ENCODE measurements at places on chromosomes 11 and 22. TPM values are rescaled to one million over a fixed set of nuclear protein-coding genes. Genes with fewer than 3 reads are reported as not detected.
A peak's percentile ranks its signal among the peaks of the same experiment; 100 is the strongest.

The MMP10 gene
- 0.83 TPM for total RNA-seq

The OR8G5 gene
- not detected for total RNA-seq

The CEND1 gene
- 12.6 TPM for total RNA-seq

The TRIM34 gene
- total RNA-seq = 4.2 TPM

The SLC5A12 gene
- not detected for total RNA-seq

The OR8U1 gene
- not detected for total RNA-seq

The KREMEN1 gene
- 0.62 TPM for total RNA-seq

The GGTLC3 gene
- not detected for total RNA-seq

The MMP27 gene
- total RNA-seq = not detected

The APOBEC3H gene
- total RNA-seq = not detected

- no peak for DNase-seq
These were observed 9.0 kb downstream of the RPL27A start for GRCh38 chr11:8691601-8692000.

- DNase-seq = no peak
These were observed 269.3 kb upstream of the MPPED2 start for GRCh38 chr11:30855383-30856006.

DNA sequence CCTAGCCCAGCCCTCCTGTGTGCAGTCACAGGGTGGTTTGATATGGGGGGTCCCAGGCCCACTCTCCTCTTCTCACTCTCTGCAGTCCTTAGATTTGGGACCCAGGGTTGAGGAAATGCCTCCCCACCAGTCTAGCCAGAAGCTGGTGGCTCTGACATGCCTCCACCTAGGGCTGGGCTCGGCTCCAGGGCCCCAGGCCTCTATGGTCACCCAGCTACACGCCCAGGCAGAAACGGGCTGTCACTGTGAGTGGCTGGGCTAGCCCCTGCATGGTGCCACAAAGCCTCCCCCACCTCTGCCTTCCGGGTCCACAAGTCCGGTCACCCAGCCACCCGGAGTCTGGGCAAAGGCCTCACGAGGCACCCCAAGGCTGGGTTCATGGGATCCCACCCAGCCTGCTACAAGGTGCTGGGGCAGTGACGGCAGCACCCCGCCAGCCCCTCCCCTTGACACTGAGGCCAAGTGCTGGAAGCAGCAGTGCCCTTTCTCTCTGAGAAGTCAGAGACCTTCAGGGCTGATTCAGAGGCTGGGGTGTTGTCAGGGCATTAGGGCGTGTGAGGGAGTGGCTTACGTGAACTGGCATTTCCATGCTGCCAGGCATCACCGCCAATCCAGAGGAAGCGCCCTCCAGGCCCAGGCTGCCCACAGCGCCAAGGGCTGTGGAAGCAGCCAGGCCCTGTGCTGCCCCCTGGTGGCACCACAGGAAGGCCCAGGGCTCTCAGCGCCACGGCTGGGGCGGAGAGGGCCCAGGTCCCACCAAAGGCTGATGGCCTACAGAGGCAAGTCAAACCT, 638 bp upstream of the PITPNM1 start:
- DNase-seq = peak; percentile 85

- no peak for DNase-seq
These were observed 95.9 kb downstream of the MIAT start for GRCh38 chr22:26753125-26753862.

DNA sequence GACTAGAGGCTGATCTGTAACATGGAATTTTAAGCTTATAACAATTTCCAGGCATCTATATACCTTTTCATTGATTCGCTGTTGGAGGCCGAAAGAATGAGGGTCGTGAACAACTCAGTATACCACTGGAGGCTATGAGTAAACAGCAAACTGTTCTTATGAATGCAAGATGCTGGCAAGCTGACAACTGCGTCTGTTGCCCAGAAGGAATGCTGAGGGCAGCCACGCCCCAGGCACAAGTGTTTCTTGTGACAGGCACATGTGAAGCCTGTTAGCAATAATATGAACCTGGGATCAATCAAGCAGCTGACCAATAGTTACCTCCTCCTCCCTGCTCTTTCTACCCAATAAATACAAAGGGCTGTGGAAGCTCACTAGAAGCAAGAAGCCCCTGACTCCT, 15.3 kb downstream of the RTCB start:
- DNase-seq = no peak

DNA sequence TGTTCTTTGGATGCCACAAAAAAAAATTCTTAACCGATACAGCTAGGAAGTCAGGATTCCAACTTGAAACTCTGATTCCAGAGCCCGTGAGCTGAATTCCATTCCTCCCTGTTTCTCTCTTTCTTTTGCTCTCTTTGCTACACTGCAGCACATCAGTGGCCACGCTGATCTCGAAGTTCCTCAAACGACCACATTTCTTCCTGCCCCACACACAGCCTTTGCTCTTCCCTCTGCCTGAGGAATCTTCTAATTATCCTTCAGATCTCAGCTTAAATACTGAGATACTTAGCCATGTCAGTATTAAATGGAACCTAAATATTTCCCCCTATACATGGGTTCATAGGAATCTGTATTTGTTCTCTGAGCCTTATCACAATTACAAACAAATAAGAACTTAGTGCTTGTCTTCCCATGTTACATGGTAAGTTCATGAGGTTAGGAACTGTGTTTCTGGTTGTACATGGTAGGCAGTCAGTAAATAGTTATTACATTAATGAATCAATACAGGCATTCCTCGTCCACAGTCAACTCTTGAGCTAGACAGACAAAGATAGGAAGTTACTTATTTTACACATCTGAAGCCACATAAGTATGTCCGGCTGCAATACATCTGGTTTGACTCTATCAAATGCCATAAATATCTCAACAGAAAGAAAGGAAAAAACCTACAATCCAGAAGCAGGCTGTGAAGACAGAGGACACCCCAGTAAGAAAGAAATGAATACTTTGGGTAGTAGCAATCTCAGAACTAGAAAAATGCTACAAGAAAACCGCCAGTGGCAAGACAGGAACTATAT, 86.6 kb downstream of the MAML2 start:
- no peak for DNase-seq

- DNase-seq = no peak
These were observed 1.3 kb upstream of the RFPL2 start for GRCh38 chr22:32205974-32206773.

DNA sequence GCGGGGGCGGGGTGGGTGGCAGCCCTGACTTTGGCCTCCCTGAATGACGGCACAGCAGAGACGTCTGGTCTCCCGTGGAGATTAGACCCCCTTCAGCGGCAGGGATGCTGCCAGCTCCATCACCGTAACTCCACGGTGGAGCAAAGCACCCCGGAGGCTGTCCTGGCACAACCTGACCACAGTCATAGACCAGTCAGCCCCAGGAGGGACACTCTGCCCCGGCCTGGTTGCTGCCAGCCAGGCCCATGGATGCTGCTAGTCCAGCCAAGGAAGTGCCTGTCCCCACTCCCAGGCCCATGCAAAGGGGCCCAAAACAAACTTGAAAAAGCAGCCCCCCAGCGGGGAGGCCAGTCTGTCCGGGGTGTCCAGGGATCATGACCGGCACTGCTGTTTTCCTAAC, 11.5 kb upstream of the ANO1 start:
- no peak for DNase-seq

DNA sequence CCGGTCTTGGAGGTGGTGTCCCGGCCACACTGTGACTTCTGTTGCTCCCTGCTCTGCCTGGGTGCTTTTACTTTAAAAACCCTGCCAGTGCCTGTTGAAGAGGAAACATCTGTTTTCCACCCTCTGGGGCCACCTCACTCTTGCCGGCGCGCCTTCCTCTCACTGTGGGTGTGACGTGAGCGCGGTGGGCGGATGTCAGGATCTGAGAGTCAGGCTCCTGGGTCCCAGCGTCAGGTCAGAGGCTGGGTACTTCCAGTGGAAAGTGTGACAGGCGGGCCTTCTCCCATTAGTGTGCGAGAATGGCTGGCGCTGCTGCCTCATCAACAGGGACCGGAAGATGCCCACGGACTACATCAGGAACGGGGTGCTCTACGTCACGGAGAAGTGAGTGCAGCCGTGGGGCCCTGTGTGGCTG, 54.2 kb downstream of the GRAMD4 start:
- no peak for DNase-seq

- no peak for DNase-seq
These were observed 46.6 kb upstream of the LRRC55 start for GRCh38 chr11:57135020-57135751.

- no peak for DNase-seq
These were observed 36.5 kb downstream of the MADD start for GRCh38 chr11:47306484-47306844.

GRCh38 chr22:22811016-22812009, 76.3 kb upstream of the IGLL5 start:
- DNase-seq = no peak

DNA sequence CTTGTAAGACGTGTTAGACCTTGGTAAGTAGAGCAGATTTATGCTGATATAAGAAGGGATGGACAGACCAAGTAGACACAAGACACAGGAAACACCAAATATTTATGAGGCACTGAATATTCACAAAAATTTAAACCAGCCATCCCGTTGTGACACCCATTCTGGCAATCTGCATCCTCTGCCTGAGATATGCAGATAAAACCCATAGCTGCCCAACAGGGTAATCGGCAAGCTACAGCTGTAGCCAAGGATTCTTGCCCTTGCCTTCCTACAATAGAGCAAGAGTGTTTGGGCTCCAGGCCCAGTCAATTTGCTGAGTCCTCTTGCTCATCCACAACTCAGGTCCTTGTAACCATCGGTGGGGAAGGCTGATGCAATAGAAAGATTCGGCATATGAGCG, 18.5 kb upstream of the MPZL2 start:
- DNase-seq = no peak

Measured in HFFc6 (cell line).